Activated CD4-positive, CD25-positive, alpha-beta regulatory T cell treated with anti-CD3 and anti-CD28 coated beads, Interleukin-2, amount 50 U/mL, for 16 hours (primary cell): ENCODE measurements at places on chromosomes 3 and 15.

DNA sequence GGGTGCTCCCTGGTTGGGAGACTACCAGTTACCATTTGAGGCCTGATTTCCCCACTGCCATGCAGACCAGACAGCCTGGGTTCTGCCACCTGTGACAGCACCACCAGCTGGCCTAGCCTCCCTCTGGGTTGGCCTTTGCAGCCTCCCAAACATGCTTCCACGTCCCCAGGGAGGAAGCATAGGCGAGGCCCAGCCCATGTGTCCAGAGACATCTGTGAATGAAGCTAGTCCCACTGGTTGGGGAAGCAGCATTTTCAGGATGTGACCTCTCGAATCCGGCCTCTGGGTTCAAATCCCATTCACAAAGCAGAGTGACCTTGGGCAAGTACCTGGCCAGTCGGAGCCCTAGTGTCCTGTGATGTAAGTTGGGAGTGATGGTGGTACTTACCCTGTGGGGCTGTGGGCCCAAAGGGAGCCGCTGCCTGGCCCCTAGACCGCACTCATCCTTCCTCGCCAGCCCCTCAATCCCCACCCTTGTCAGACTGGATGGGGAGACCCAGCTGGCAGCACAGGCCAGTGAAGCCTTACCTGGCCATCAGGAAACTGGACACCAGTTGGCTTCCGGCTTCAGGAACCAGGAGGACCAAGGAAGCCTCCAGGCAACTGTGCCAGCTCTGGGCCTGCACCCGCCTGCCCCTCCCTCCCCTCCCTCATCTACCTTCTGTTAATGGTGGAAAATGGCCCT lies 6.0 kb downstream of the KLF15 start:
- DNase-seq: no peak

- no peak for DNase-seq
Measured at GRCh38 chr15:50624616-50625168, 61.9 kb downstream of the TRPM7 start.

DNA sequence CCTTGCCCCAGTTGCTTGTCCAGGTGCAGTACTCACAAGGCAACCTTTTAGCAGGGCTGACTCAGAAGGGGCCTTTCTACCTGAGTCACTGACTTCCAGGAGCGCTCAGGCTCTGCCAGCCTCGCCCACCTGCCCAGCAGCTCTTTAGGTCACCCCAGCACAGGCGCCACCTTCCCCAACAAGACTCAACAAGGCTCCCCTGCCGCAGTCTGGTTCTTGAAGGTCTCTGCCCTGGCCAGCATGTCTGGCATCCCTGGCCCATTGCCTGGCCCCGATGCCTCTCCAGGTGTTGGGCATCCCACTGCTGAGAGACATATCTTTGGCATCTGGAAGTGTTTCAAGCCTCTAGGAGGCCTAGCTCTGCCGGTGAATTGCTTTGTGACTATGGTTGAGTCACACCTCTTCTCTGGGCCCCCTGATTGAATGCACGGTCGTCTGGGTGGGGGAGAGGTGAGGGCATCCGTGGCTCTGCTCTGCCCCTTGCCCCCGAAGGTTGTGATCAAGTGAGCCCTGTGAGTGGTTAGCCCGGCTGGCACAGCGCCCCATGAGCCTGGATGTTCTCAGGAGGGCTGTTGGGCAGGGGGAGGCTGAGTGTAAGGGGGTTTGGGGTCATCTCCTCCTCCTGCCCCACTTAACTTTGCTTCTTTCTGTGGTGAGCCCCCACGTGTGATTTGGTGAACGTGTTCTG lies 21.6 kb downstream of the SNX33 start:
- no peak for DNase-seq

GRCh38 chr15:31230630-31231485 lies 95.8 kb upstream of the KLF13 start:
- DNase-seq: no peak

- no peak for DNase-seq
Measured at GRCh38 chr15:70113304-70113700, 15.6 kb upstream of the TLE3 start.

DNA sequence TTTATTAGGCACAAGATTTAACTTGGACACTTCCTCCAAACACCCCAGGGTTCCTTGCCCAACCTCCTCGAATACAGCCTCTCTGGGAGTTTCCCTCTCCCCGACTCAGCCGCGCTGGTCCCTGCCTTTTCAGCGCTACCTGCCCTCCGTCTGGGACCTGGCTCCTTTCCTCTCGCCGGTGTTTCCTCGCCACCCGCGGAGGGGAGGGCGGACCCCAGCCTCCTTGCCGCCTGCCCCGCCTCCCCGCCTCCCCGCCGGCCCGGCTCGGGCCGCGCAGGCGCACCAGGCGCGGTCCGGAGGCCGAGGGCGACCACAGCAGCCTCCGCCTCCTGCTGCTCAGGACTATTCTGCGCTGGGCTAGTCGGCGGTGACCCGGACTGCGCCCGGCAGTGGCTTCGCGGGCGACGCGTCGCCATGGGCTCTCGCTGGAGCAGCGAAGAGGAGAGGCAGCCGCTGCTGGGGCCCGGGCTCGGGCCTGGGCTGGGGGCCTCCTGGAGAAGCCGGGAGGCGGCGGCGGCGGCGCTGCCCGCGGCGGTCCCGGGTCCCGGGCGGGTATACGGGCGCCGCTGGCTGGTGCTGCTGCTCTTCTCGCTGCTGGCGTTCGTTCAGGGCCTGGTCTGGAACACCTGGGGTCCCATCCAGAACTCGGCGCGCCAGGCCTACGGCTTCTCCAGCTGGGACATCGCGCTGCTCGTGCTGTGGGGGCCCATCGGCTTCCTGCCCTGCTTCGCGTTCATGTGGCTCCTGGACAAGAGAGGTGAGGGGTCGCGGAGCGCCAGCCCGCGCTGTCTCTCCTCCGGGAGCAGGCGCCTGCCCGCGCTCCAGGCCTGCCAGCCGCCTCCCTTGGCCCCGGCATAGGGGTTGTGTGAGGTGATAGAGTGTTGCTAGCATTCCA lies at the start of gene SLC49A4:
Gene SLC49A4 (plus strand): TSS at position 291 of the 895 bp plus-strand sequence. CDS start 124 bp downstream, at position 415.
- peak; percentile 37 for DNase-seq

DNA sequence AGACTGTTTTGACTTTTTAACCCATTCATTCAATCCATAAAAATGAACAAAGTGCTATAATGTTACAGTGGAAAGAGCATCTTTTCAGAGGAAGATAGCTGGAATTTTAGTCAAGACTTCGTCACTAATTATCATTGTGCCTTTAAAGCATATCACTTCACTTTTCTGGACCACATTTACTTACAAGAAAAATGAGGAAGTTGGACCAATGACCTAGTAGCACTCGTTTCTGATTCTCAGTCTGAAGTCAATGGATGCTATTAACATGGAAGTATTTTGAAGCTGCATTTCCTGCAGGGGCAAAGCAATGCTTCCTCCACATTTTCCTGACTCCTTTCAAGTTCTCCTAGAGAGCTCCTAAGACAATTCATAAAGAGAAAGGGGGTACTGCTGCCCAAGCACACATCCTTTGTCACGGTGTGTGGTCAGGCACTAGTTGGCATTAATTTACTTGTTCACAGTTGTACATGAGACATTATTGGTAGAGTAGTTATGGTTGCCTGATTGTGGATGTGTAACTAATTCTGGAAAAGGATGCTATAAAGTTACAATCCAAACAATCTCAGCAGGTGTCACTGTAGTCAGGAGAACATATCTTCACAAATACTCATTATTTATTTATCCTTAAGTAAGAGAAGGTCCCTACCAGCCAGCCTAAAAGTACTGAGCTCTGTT lies 1049.1 kb downstream of the FHIT start:
- no peak for DNase-seq

GRCh38 chr3:172808969-172809546 lies 58.5 kb downstream of the ECT2 start:
- no peak for DNase-seq

DNA sequence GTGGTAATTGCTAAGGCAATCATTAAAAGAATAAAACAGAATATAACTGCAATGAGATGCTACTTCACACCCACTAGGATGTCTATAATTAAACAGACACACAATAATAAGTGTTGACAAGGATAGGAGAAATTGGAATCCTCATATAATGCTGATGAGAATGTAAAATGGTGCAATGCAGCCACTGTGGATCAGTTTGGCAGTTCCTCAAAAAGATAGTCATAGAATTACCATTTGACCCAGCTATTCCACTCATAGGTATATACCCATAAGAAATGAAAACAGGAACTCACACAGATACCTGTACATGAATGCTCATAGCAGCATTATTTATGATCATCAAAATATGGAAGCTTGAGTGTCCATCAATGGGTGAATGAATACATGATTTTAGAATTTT lies 9.6 kb upstream of the RNF111 start:
- DNase-seq: no peak

GRCh38 chr3:13426591-13426990 lies 6.5 kb upstream of the NUP210 start:
- DNase-seq: no peak

GRCh38 chr3:169668072-169668956 lies 4.8 kb upstream of the MECOM start:
- DNase-seq: no peak

DNA sequence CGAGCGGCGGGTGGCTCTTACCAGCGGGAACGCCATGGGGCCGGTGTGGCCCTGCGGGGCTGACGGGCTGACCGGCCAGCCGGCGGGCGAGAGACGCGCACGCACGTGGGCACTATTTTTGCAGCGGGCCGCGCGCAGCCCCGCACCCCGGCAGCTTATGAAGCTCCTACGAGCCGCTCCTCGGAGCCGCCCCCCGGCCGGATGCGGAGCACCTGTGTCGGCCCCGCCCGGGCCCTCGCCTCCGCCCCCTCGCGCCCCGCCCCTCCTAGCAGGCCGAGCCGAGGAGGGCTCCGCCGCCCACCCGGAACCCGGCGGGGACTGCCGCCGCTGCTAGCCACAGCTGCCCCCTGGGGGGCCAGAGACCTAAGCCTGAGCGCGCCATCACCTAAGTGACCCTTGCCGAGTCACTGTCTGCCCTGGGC lies 683 bp upstream of the CPEB1 start:
- DNase-seq: no peak

DNA sequence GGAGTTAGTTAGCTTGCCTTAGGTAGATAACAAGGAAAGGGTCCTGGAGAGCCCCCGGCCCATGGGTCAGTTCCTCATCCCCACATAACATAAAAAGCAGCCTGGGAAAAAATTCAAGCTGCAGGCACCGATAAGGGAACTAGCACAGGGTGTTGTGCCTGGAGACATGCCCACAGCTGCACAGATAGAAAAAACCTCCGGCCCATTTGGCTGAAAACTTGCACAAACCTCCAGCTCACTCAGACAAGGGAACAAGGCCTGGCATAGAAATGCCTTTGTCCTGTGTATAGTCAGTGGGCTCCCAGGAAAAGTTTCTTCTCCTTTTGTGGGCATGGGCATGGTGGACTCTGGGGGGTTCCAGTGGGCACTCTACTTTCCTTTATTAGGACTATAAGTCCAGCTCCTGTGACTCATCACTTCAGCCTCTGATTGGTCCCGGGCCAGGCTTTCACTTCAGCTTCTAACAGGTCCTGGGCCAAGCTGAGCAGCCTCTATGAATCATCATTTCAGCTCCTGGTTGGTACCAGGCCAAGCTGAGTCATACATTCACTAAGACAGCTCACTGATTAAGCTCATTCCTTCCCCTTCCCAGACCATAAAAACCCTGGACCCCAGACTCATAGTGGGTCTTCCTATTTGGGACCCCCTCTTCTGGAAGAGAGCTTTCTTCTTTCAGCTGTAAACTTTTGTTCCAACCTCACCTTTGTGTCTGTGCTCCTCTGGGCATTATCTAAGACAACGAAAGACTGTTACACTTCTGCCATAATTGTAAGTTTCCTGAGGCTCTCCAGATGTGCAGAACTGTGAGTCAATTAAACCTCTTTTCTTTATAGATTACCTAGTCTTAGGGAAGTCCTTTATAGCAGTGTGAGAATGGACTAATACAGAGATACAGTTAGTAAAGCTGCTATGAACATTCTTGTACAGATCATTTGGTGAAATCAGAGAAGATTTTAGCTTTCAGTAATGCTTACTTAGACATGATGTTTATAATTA lies 348.0 kb upstream of the DPPA4 start:
- no peak for DNase-seq

DNA sequence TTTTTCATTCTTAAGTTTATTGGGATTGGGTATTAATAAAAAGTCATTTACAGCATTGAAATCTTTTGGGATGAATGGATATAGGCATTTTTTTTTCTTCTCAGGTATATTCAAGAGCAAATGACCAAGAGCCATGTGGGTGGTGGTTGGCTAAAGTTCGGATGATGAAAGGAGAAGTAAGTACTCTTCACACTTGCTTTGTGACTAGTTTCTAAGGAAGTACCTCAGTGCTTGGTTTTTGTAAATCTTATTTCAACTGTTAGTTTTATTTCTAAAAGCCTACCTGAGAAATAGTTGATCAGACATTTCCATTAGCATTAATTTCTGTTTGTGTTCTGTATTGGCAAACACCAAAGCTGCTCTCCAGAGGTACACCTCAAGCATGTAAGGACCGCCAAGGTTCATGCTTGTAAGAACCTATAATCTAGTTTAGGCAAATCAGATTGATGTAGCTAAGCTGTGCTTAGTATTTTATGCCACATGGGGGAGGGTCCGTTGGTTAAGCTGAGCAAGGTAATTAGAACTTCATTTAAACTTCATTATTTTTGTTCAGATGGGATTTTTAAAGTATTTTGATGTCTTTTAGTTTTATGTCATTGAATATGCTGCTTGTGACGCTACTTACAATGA lies 35.4 kb downstream of the FXR1 start:
- DNase-seq: no peak
